ENCODE measurements at places on chromosomes 13 and 19.

DNA sequence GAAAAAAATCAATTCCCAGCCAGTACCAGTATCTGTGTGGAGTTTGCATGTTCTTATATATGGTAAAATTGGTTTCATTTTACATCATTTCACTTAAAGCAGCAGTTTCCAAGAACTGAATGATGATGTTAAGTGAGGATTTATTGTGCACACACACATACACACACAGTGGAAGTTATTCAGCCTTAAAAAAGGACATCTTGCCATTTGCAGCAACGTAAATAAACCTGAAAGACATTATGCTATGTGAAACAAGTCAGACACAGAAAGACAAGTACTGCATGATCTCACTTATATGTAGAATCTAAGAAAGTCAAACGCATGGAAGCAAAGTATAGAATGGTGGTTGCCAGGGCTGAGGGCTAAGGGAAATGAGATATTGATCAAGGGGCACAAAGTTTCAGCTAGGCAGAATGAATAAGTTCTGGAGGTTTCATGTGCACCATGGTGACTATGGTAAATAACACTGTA lies 5.3 kb downstream of the SIGLECL1 start:
- DNase-seq, result no peak

GRCh38 chr19:35140207-35140961 lies 1.8 kb downstream of the FXYD1 start:
- DNase-seq, result no peak

GRCh38 chr13:101242720-101243119 lies 173.6 kb downstream of the NALCN start:
- no peak for DNase-seq

- DNase-seq, result no peak
These were observed 40.1 kb downstream of the SERTM1 start for GRCh38 chr13:36713887-36714286.

GRCh38 chr13:50713523-50714248 lies 129.8 kb downstream of the DLEU7 start:
- no peak for DNase-seq
